ENCODE measurements at places on chromosomes 11 and 22.

GRCh38 chr11:64196626-64197025 lies 9.9 kb upstream of the FERMT3 start:
- DNase-seq = no peak

- DNase-seq = no peak
Observed at GRCh38 chr22:49528420-49528720, 299.3 kb downstream of the BRD1 start.

DNA sequence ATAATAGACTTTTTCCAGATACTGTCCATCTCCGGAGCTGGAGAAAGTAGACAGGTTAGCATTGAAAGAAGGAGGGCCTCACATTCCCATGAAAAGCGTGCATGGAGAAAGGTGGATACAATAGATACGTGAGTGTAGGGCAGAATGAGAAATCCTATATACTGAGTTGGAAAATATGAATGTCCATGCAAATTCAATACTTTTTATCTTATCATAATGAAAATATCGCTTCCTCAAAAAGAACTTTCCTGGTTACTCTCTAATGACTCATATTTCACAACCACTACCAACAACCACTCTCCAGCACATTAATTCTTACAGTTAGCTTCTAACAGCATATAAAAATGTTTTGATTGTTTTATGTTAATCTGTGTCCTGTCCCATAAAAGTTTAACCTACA lies 22.0 kb upstream of the MS4A6A start:
- no peak for DNase-seq

DNA sequence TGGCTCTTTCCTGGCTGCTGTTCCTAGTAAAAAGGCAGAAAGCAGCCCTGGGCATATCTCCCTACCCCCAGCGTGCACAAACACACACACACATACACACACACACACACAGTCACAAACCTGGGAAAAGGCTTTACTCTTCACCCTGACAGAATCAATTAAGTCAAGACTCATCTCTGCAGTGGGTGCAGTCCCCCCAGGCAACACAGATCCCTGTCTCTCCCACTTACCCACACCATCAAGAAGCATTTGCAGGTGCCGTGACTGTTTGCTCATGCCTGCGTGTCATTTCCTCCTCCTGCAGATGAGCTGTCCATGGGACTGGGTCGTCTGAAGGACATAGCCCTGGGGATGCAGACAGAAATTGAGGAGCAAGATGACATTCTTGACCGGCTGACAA lies 28.6 kb downstream of the SNAP29 start:
- DNase-seq = no peak

DNA sequence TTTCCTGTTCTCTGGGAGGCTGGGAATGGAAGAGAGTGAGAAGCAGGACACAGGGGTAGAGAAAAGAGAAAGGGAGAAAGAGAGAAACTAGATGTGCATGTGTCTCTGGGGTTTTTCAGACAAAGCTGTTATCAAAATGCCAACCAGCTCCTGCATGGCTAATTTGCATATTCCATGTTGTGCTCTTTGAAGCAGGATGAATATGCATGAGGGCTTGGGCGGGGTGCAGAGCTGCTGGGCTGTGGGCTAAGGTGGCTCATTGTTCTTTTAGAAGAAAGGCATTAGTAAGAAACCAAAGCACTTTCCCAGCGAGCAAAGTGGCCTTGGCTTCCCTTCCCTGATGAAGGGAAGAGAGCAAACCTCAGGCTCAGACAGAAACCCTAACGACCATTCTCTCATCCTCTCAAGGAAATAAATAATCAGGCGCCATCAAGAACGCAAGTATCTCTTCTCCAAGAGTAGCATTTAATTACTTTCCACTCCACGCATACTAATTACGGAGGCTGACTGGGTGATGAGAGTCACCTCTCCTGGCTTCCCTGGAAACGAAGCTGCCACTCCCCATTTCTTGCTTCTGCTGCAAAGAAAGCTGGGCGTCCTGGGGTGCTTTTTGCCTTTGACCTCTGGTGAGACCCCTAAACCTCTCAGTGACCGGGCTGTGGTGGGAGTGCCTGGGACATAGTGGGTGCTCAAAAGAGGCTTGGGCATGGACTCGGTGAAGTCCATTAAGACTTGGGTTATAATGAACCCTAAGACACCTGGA lies 54.2 kb downstream of the FEZ1 start:
- no peak for DNase-seq

- DNase-seq = no peak
Observed at GRCh38 chr11:82507288-82507687, 226.4 kb downstream of the FAM181B start.
